Hematopoietic multipotent progenitor cell treated with erythropoietin and hydrocortisone succinate and interleukin-3 and kit ligand, for 17 days (in vitro differentiated cells): ENCODE measurements at places on chromosomes 7 and 10.

GRCh38 chr7:135416431-135416830, 93.5 kb downstream of the CNOT4 start:
- DNase-seq, result no peak

DNA sequence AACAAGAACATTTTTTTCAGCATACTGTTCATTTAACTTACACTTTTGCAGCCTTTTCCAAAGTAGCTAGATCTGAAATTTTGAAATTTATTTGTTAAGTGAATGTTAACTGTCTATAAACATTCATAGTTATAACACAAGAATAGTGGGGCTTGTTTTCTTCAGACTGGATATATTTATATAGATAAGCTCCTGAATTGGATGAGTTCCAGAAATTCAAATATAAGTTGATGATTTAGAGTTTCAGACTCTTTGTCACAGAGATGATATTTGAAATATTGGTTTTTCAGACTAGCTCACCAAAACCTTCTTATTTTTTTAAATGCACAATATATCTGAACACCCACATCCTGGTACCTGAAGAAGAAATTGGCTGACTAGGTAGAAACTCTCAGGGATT, 44.0 kb downstream of the ZNRF2 start:
- DNase-seq, result no peak

DNA sequence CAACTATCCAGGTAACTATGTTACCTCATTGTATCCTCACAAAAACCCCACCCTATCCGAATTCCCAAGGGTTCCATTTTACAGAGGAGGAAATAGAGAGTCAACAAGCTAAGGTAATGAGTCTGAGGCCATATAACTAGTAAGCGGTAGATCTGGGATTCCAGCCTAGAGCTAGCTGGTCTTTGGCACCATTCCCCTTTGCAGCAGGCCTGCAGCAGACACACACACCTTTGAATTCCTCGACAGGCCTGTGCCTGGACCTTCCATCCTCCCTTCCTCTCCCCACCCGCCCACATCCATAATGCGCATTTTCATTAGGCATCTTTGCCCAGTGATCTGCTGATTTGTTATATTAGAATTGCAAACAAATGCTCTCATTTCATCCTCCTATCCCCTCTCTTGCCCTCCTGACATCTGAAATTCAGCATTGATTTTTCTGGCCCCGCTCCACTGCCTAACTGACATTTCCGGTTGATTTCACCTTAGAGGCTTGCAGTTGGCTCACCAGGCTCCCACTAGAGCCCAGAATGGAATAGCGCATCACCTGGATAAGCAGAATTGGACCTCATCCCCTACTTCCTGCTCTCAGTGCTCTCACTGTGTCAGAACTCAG, 129.5 kb downstream of the PLXNA4 start:
- DNase-seq, result no peak

DNA sequence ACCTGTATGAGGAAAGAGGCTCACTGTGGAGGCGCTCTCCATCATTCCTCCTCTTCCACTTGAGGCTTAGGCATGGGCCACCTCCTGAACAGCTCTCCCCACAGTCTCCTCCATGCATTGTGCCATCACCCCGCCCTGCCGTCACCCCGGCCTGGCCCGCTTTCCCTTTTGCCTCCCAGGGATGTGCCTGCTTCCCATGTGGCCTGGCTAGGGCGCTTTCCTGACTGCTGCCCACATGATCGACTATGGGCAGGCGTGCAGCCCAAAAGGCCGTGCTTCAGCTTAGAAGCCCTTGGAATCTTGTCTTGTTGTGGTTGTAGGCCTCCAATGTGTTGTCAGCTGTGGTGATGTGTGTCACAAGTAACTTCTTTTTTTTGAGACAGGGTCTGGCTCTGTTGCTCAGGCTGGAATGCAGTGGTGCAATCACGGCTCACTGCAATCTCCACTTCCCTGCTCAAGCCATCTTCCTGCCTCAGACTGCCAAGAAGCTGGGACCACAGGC, 1.8 kb upstream of the ACTR3C start:
- no peak for DNase-seq

- DNase-seq, result no peak
Measured at GRCh38 chr10:3900391-3900790, 115.4 kb upstream of the KLF6 start.

DNA sequence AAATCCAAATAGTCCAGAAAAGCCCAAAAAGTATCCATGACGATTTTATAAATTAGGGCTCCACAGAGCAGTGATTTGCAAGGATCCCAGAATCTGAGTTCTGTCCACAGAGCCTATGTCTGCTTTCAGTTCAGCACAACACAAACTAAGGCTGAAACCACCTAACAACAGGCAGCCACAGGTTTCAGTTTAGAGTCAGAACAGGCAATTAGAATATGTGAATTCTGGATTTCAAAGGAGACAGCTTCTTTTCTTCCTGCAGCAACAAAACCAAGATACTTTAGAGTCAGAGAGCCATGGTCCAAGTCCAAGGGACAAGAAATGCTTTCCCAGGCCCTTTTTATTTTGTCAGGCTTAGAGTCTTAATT, 23.6 kb downstream of the IFIT3 start:
- DNase-seq, result no peak

GRCh38 chr7:137952426-137952805, 49.5 kb downstream of the CREB3L2 start:
- no peak for DNase-seq

- DNase-seq, result no peak
Measured at GRCh38 chr10:122494173-122494820, 32.9 kb downstream of the HTRA1 start.

GRCh38 chr7:91892099-91892705, 11.7 kb upstream of the MTERF1 start:
- DNase-seq, result no peak

GRCh38 chr7:117118579-117119180, 165.4 kb downstream of the ST7 start:
- DNase-seq, result no peak

DNA sequence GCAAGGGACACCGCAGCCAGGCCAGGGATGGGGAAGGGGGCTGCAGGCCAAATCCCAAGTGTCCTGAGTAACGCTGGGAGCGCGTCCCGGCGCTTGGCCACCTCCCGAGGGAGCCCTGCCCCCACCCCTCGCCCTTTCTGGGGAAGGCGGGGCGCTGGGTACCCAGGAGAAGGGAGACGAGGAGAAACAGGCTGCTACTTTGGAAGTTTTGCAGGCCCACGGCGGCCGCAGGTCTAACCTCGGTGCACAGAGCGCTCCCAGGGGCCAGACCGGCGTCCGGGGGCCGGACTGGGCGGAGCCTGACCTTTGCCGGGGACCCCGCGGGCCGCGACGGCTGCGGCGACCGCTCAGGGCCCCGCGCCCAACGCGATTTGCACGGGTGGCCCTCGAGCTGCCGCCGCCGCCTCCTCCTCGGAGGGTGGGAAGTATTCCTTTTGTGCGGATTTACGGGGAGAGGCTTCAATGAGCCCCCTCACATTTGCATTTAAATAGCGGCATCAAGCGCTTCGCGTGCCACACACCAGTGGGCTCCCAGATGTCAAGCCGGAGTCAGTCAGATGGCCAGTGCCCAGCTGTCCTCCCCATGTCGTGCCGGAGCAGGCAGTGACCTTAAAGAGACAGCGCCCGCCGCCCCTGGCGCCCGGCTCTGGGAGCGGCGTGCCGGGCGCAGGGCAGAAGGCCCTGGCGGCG, 3.0 kb upstream of the EBF3 start:
- DNase-seq, result no peak

- no peak for DNase-seq
Measured at GRCh38 chr10:88037623-88038022, 174.2 kb downstream of the PTEN start.

DNA sequence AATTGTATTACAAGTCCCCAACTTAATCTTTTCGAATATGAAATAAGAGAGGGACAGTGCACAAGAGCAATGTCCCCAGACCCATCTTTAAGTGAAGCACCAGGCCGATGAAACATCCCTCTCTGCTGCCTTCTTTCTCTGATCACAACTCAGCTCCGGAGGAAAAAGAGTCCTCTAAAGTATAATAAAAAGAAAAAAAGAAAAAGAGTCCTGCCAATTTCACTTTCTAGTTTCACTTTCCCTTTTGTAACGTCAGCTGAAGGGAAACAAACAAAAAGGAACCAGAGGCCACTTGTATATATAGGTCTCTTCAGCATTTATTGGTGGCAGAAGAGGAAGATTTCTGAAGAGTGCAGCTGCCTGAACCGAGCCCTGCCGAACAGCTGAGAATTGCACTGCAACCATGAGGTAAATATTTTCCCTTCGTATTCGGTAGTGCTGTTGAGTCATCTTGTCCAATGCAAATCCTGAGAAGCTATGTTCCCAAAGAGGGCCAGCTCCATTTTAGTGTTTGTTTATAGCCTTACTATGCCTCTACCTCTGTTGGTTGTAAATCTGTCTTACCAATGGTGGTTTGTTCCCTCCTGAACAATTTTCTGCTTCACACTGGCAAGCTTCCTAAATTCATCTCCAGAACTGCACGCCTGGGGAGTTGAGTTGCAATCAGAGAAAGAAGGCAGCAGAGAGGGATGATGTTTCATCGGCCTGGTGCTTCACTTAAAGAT, at the start of gene IFIT2:
IFIT2 (plus strand) TSS at position 326 of the 725 bp plus-strand sequence; CDS start at position 404, 78 bp downstream.
- DNase-seq, result peak; percentile 81

- no peak for DNase-seq
Measured at GRCh38 chr10:60197206-60197605, 192.5 kb downstream of the ANK3 start.

DNA sequence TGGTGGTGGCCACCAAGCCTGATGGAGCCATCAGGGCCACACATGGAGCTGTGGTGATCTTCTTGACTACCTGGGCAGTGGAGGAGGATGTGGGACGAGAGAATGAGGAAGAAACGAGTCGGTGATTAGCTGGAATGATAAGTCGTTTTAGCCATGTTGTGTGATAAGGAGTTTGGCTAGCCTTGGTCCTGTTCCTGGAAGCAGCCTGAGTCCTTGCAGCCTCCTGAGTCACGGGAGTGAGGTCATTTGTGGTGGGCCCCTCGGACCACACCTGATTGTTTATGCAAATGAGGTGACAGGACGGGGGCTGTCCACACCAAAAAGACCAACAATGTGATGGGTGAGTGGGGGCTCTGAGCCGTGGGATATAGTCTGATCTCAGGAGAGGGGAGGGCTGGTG, 554.4 kb downstream of the PTPRN2 start:
- no peak for DNase-seq

GRCh38 chr10:24503461-24504320, 220.0 kb downstream of the ARHGAP21 start:
- DNase-seq, result peak; percentile 7

DNA sequence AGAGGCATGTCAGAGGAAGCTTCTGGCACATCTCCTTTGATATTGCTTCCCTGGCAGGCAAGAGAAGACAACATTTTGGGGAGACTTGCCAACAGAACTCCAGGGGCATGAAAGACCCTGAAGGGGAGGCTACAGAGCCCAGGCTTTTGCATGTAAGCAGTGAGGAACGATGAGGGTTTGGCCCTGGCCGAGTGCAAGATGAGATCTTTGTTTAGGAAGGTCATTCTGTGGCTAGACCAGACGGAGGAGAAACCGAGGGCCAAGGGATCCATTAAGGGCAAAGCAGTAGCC, 3.8 kb downstream of the SVIL start:
- DNase-seq, result no peak

- DNase-seq, result no peak
Measured at GRCh38 chr10:21114683-21115082, 217.6 kb upstream of the NEBL start.

- peak; percentile 74 for DNase-seq
Measured at GRCh38 chr10:97574374-97575126, 2.0 kb downstream of the ANKRD2 start.

DNA sequence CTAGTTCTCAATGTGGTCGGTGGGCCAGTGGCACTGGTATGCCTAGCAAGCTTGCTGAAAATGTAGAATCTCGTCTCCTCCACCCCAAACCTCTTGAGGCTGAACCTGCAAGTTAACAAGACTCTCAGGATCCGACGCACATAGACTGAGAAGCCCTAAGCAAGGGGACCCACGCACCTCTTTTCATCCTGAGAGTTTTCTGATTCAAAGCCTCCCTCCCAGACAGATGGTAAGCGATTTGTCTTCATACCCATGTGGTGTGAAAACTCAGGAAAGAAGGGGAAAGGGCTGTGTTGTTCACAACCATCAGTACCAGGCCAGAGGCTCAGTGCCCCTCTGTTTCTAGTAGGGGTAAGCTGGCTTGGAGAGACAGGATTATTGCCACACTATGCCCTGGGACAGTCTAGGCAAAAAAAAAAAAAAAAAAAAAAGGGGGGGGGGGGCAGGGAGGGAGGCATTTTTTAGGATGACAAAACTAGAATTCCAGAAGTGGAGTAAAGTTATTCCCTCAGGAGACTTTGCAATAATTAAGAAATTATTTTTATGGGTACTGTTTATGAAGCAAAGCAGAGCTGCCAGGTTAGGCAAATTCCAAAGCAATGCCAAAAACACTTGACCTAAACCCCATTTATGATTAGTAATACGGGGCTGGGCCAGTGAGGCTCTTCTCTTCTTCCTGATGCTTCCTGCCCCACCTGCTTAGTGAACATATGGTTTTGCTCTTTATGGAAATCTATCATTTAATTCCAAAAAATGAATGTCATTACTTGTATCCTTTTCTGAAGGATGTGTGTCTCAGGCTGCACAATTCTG, 117.6 kb upstream of the PDLIM1 start:
- no peak for DNase-seq

DNA sequence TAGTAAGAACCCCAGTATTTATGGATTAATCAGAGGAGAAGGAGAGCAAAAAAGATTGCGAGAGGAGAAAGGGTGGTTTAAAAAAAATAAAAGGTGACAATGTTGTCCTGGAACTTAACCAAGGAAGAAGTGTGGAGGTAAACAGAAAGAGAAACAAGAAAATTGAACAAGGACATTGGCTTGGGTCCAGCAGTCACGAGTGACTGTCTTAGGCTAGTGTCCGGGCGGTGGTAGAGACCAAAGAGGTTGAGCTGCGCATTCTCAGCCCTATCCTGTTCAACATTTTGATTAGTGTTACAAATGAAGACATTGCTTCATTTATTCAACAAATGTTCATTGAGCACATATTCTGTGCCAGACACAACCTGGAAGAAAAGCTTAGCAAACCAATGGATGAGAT, 329.9 kb downstream of the FGFR2 start:
- DNase-seq, result no peak

- DNase-seq, result no peak
Measured at GRCh38 chr7:130021105-130021834, 29.9 kb downstream of the ZC3HC1 start.

DNA sequence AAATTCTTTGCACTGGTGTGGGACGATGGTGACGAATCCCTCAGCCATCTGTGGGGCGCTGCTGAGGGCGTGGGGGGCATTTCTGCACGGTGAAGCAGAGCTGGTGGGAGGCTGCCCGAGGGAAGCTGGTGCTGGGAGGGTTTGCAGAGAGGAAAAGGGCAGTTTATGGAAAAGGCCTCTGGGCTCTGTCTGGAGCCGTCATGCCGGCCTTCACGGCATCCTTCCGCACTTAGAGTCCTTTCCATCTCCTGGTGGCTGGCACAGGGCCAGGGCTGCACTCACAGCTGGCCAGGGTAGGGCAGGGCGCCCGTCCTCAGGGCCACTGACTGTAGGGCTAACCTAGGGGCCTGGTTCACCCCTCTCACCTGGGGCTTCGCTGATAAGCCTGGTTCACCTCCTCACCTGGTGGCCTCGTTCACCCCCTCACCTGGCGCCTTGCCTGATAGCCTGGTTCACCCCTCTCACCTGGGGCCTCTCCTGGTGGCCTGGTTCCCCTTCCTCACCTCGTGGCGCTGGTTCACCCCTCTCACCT, 598 bp upstream of the AMZ1 start:
- no peak for DNase-seq

GRCh38 chr7:147438216-147438615, 1152.3 kb upstream of the C7orf33 start:
- DNase-seq, result no peak

- peak; percentile 55 for DNase-seq
Measured at GRCh38 chr7:116863936-116864500, 1.6 kb downstream of the CAPZA2 start.
